ENCODE measurements at places on chromosomes 4 and X.

GRCh38 chr4:67879486-67879885 lies 4.3 kb downstream of the TMPRSS11D start:
- no peak for DNase-seq

GRCh38 chr4:76381986-76382385 lies 39.0 kb downstream of the CCDC158 start:
- DNase-seq, result no peak

DNA sequence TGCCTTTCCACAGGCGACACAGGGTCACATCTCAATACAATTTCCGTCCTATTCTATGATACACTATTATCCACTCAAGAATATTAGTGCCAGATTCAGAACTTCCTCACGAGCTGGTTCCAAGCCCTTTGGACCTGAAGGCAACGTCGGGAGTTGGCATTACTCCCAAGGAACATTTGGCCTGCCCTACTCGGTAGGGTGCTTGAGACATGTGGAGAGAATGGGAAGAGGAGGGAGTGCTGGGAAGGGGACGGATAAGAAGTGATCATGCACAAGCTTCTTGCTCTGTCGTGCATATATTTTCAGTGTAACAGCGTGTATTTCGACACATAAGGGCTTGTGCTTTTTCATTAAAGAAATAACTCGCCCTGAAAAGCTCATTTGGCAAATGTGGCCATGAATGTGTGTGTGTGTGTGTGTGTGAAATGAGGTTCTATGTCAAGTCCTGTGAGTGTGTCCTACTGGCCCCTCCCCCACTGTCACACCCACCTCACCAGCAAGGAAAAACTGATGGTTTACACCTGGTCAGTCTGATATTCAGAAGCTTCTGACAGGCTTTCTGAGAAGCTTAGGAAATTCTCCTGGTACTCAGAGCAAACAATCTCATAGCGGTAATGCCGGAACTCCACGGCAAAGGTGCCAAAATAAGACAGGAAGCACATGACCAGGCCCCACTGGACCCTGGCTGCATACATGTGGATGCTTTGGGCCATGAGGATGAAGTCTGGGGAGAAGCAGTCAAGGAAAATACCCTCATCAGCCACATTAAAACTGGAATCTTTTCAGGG lies 54.8 kb downstream of the ENOPH1 start:
- no peak for DNase-seq

DNA sequence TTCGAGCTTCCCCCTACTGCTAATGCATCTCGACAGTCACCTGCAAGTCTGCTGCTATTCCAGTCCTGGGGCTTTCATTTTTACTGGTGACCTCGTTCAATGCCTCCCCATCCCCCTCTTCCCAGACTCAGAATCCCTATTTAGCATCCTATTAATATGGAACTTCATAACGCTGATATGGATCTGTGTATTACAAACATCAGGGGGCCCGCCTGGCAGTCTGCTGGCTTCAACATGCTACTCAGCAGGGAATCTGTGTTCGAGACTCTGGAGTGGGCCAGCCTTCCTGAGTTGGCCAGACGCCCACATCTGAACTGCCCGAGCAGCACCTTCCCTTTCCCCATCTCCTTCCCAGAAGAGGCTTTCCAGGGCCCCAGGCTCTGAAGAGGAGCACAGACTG lies 173.9 kb upstream of the PPARGC1A start:
- DNase-seq, result no peak

DNA sequence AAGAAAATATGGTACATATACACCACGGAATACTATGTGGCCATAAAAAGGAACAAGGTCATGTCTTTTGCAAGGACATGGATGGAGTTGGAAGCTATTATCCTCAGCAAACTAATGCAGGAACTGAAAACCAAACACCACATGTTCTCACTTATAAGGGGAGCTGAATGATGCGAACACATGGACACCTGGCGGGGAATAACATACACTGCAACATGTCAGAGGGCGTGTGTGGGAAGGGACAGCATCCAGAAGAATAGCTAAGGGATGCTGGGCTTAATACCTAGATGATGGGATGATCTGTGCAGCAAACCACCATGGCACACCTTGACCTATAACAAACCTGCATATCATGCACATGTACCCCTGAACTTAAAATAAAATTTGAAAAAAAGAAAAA lies 19.5 kb upstream of the CNKSR2 start:
- no peak for DNase-seq

GRCh38 chrX:120647127-120647526 lies 17.3 kb upstream of the C1GALT1C1 start:
- DNase-seq, result no peak

DNA sequence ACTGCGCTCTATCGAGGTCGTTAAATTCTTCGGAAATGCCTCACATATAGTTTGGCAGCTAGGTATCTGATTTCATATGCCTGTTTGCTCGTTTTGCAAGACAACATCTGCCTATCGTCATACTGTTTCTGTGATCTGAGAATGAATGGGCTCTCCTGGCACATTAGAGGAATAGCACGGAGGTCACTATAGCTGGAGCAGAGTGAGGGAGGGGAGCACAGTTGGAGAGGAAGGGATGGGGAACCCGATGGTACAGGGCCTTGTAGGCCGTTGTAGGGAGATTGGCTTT lies 552 bp downstream of the IKBKG start:
- DNase-seq, result no peak

- no peak for DNase-seq
These were observed 99.7 kb upstream of the DDIT4L start for GRCh38 chr4:100289946-100290345.

DNA sequence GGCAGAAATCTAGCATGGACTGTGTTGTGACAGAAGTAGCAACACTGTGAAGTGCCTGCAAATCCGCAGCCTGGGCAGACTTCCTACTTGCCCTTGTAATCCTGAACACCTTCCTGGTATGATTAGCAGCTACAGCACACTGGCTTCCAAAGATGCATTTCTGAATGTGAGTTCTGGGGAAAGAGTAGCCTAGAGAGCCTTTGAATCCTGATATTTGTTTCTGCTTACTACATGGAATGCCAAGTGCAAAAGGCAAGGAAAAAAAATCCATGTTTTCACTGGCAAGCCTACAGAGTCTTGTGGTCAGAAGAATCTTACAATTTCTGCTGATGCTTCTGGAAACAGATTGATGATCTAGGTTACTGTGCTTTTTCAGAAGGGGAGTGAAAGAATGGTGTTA lies 223.7 kb downstream of the COL25A1 start:
- no peak for DNase-seq

GRCh38 chr4:75494563-75494962 lies 19.6 kb downstream of the RCHY1 start:
- no peak for DNase-seq

DNA sequence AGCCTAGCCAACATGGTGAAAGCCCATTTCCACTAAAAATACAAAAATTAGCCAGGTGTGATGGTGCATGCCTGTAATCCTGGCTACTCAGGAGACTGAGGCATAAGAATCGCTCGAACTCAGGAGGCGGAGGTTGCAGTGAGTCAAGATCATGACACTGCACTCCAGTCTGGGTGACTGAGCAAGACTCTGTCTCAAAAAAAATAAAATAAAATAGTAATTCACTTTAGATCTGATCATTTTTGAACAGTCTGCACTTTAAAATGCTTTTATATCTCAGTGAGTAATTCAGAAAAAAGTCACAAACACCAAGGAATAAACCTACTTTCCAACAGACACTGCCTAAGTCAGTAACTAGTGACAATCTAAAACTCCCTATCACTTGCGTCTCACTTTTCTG lies 25.6 kb upstream of the CORIN start:
- DNase-seq, result no peak

- no peak for DNase-seq
These were observed 297.6 kb downstream of the IL15 start for GRCh38 chr4:141933978-141934377.

- DNase-seq, result no peak
These were observed 17.5 kb upstream of the UGDH start for GRCh38 chr4:39544580-39545315.

DNA sequence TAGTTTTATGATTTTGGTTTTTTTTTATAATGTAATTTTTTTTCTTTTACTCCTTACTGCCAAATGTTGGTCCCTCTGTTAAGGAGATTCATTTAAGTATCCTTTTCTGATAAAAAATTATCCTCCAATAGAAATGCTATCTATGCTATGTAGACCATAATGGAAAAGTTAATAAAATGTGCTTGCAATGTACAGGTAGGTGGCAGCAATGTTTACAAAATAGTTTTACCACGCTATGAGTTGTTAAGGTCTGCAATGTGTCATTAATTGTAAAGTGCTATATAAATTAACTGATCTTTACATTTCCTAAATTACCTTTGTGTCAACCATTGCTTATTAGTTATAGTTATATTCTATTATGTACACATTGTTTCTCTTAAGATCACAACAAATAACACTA lies 3.8 kb upstream of the CENPC start:
- peak; percentile 22 for DNase-seq

Data from small intestine (tissue), 16 donors.